ENCODE measurements at places on chromosomes 13 and 19.
A peak's percentile ranks its signal among the peaks of the same experiment; 100 is the strongest.

DNA sequence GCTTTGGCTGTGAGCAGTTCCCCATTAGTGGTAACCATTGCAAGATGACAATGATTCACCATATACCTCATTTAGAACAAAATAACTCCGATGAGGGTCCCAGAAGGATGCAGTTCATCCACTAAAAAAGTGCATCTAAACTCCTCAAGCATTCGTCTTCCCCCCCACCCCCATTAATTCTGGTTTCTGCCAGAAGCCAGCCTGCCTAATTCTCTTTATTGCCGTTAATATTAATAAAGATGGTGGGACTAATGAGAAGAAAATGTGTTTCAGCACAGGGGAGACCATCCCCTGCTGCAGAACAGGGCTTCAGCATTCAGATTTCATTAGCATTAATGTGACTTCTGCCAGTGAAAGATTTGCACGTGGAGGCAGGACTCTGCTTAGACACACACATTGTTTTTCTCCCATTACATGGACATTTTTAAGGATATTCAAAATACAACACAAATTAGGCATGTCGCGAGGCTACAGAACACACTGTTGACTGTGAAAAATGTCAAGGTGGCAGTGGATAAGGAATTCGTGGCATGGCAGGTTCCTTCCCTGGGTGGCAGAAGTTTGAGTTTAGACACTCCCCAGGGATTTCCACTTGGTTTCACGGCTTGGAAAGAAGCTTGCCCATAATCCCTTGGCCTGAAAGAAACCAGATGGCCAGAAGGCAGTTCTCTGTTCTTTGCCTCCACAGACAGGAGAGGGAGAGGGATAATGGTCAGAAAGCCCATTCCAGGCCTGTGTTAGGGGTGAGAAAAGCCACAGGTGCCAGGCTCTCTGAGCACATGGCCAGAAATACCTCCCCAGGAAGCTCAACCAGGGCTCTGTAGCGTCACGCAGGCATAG lies 236.5 kb downstream of the FOXO1 start:
- DNase-seq = no peak

GRCh38 chr13:93355094-93355493 lies 128.5 kb downstream of the GPC6 start:
- no peak for DNase-seq

GRCh38 chr19:14632286-14632685 lies 42.4 kb downstream of the ADGRE3 start:
- DNase-seq = no peak

DNA sequence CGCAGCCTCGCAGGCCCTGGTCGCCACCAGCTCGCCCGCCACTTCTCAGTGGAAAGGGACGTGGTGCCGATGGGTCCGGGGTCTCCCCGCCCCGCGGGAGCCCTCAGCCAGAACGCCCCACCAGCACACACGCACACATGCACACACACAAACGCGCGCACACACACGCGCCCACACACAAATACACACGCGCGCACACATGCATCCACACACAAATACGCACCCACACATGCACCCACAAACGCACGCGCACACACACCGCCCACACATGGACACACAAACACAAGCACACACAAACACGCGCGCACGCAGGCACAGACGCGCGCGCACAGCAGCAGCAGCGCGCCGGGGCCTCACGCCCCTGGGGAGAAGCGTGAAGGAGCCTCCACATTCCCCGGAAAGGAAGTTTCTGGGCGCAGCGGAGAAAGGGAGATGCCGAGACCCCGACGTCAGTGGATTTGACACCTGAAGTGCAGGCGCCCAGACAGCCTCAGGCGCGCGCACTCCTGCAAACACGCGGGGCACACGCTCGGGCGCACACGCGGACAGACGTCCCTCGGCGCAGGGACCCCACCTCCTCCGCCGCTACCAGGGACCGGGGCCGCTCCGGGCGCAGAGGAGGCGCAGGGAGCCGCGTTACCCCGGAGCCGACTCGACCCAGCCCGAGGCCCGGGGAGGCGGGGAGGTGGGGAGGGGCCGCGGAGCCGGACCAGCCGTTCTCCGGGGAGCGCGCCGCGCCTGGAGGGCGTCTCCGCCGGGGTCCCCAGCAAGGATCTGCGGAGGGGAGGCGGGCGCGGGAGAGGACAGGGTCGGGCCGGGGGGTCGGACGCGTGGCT lies 622 bp downstream of the RASA3 start:
- peak; percentile 29 for DNase-seq

DNA sequence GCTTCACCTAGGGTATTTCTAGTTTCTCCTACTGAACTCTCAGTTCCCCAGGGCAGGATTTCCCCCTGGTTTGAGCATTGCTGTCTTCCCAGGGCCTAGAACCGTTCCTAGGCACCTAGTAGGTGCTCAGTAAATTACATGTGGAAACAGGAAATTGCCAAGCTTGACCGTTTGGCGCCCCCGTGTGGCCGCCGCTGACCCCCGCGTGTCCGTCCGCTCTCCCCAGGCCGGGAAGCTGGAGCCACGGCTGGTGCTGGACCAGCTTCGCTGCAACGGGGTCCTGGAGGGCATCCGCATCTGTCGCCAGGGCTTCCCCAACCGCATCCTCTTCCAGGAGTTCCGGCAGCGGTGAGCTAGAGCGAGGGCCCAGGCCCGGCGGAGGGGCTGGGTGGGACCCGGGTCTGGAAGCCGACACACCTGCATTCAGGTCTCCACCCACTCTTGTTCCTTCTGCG lies 55.5 kb downstream of the MYH14 start:
- DNase-seq = no peak

GRCh38 chr19:41619018-41619556 lies 7.8 kb downstream of the CEACAM4 start:
- DNase-seq = no peak

DNA sequence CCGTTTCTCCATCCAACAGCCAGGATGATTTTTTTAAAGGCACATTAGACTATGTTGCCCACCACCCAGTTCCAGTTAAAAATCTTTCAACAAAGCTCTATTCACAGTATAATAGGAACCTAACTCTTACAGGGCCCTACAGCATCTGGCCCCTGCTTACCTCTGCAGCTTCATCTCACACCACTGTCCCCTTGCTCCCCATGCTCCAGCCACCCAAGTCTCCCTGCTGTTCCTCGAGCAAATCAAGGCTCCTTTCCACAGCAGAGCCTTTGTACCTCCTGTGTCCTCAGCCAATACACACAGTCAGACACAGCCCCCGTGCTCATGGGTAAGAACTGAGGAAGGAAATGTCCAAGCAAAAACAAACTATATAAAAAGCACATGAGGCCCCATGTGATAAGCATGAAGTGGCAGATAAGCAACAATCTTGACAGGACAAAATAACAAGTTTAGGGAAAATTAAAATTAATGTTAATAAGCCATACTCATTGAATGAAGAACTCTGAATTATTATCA lies 67.5 kb downstream of the TSC22D1 start:
- DNase-seq = no peak

- no peak for DNase-seq
Observed at GRCh38 chr13:31092646-31093045, 69.1 kb downstream of the HSPH1 start.

DNA sequence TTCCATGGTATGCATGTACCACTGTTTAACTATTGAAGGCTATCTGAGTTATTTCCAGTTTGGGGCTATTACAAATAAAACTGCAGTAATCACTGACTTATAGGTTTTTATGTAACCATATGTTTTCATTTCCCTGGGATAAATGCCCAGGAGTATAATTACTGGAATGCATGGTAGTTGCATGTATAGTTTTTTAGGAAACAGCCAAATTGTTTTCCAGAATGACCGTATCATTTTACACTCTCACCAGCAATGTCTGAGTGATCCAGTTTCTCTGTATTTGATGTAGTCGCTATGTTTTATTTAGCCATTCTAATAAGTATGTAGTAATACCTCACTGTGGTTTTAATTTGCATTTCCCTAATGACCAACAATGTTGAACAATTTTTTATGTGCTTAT lies 42.0 kb downstream of the CYSLTR2 start:
- no peak for DNase-seq

DNA sequence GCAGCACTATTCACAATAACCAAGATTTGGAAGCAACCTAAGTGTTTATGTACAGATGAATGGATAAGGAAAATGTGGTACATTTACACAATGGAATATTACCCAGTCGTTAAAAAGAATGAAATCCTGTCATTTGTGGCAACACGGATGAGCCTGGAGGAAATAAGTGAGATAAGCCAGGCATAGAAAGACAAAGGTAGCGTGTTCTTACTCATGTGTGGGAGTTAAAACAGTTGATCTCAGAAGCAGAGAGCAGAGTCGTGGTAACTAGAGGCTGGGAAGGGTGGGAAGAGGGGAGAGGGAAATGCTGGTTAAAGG lies 29.5 kb downstream of the LILRB4 start:
- DNase-seq = no peak

DNA sequence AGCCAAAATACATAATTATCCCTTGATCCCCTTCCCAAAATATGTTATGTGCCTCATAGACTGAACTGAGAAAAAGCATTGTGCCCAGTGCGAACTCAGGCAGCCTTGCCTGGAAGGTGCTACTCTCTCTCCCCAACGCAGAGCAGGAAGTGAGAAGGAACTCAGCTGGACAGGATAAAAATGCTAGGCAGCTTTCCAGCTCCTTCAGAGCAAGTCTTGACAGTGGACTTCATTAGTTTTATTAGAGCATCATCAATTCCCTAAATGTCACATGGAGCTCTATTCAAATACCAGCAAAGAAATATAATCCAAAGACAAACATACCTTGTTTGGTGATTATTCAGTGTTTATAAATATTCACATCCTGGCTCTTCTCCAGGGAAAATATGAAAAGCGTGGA lies 202.4 kb downstream of the RFC3 start:
- no peak for DNase-seq

DNA sequence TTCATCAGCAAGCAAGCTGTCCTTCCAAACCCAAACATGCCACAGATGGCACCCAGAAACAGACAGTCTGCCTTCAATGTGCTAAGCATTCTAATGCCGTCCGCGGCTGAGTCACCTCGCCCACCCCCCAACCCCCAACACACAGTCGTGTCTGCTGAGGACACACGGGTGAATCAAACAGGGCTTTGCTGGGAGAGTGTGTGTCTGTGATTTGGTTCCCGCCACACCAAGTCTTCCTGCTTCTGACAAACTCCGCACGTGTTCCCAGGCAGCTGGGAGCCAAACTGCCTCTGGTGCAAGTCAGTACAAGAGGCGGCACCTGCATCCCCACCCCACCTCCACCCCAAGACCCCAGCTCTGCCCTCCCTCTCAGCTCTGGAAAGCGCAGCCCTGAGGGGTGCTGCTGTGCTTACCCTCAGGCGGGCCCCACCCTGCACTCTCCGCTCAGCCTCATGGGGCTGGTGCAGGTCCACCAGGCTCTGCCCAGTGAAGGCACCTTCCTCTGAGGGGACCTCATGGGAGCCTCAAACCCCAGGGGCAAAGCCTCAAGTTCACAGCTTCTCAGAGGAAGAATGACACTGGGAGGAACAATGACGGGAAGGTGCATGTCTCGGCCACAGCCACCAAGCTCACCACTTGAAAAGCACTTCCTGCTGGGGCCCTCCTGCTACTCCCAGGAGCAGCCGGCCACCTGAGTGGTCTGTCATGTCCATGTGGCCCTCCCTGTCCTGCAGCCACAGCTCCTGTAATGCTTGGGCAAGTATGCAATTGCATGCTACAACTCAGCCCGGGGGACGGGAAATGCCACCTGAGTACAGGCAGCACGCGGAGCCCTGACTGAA lies 15.0 kb upstream of the SLC35E1 start:
- DNase-seq = peak; percentile 47

DNA sequence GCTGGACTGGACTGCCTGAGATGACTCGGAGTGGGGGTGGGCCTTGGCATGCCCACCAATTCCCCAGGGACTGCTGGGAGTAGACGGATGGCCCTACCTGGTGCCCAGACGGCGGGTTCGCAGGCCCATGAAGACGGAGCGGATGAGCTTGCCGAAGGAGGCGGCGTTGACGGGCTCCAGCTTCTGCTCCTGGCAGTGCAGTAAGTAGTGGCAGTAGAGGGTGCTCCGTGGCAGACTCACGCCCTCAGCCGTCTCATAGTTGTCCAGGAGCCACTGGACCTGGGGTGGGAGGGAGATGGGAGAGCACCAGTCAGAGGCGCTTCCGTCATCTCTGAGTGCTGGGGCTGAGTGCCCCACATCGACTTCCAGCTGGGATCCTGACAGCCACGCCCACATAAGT lies 17.6 kb downstream of the DCAF15 start:
- no peak for DNase-seq

DNA sequence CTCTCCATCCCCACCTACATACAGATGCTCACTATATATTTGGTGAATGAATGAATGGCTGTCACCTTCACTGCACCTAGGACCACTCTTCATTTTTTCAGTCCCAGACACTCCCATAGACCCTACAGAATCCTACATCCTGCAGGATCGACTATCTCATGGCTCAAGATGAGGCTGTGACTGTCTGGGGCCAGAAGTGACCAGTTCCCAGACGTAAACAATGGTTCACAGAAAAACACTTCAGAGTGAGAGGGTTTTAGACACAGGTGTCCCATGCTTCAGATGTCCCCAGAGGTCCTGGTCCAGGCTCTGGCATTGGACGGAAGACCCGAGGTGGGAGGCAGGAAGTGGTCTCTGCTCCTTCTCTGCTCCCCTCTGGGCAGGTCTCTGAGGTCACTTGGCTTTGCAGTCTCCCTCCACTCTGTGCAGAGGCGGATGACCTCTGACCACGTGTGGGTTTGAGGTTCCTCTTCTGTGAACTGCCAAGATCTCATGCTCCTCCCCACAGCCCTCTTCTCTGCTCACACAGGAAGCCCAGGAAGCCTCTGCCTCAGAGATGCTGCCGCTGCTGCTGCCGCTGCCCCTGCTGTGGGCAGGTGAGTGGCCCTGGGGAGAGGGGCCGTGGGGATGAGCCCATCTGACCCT lies 24.9 kb downstream of the SIGLEC7 start:
- peak; percentile 23 for DNase-seq

GRCh38 chr19:56474308-56474707 lies 2.8 kb downstream of the ZNF667 start:
- no peak for DNase-seq

DNA sequence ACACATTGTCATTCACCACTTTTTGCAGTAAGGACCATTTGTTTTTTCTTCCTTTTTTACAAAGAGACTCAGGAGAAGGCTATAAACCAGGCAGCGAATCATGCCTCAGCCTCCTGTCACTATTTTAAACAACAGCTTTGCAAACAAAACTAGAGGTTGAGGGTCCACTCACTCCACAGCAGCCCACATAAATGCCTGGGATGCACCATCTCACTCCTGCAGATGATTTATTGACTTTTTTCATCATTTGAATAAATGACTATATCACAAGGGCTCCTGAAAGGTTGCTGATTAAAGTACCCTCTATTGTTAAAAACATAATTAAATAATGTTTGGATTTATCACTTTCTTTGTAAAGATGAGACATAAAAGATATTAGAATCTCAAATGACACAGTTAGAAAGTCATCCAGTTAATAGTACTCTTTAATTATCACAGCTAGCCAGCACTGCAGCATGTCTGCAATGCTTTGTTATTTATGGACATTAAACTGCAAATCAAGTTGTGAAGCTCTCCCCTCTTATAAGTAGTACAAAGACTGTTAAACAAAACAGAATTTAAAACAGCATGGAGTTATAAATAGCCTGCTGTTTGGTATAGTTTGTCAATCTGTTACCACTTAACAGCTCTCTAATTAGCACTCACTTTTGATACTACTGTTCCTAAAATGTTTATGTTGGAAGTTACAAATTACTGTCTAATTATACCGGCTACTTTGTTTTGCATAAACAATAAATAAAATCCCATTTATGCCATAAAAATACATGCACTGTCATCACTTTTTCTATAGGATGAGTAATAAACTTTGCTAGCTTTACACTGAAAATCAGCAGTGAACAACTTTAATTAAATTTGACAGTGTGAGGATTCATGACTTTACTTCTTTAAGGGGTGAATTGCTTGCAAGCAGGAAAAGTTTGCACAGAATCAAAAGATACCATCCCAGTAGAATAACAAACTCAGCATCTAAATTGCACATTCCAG lies 853.2 kb downstream of the UQCRFS1 start:
- DNase-seq = no peak

All from posterior cingulate gyrus (tissue), 11 donors.